NCI-H1105 (cell line): ENCODE measurements at places on chromosomes 4 and X.
A peak's percentile ranks its signal among the peaks of the same experiment; 100 is the strongest.

- DNase-seq = no peak
Observed at GRCh38 chr4:177473991-177474390, 31.8 kb upstream of the AGA start.

- DNase-seq = no peak
Observed at GRCh38 chr4:8176547-8177399, 18.2 kb upstream of the ABLIM2 start.

- DNase-seq = no peak
Observed at GRCh38 chr4:71732066-71732465, 51.8 kb downstream of the GC start.

- no peak for DNase-seq
Observed at GRCh38 chr4:117549524-117549923, 464.1 kb upstream of the TRAM1L1 start.

- DNase-seq = no peak
Observed at GRCh38 chrX:6004529-6004928, 224.1 kb downstream of the NLGN4X start.

GRCh38 chrX:153333821-153334653 lies at the start of gene ZNF275:
ZNF275 (plus strand) TSS chrX:153334153; CDS start chrX:153336680, 2,527 bp downstream.
- DNase-seq = peak; percentile 88

- no peak for DNase-seq
Observed at GRCh38 chr4:116088771-116089170, 975.4 kb upstream of the NDST4 start.

- DNase-seq = peak; percentile 6
Observed at GRCh38 chr4:126799971-126800574, 832.7 kb upstream of the INTU start.

DNA sequence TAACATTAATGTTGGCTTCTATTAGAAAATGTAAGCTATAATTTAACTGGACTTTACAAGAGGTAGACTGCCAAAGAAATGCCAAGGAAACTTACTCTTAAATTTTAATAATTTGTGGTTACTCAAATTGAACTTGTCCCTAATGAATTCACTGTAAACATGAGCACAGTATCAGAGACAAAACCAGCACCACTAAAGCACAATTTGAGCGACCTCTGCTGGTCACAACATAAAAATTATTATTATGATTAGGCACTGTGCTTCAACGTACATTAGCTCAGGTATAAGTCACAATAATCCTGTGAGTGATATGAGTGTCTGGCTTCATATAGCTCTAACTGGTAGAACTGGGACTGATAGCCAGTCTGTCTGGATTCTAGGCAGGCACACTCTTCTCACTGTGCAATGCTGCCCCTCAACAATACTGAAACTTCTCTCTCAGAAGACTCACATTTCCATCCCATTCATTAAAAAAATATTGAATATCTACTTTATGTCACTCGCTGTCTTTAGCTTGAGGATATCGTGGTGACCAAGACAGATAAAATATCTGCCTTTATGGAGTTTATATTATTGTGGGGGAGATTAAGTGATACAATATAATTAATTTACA lies 8.0 kb downstream of the NUDT6 start:
- DNase-seq = no peak

DNA sequence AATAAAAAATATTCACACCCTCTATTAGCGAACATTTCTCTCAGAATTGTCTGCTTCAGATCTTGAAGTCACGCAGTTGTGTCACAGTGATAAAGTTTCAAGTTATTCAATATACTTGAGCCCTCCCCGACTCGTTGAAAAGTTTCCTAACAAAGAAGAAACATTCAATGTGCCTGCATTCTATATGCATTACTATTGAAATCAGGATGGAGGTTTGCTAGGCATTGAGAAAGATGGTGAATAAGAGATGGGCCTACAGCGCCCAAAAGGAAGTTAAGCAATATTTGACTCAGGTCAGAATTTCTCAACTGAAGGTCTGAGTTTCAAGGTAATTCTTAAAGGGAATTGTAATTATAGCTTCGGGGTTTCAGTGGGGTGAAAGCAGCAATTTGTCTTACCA lies 6.1 kb downstream of the TCEANC start:
- no peak for DNase-seq

DNA sequence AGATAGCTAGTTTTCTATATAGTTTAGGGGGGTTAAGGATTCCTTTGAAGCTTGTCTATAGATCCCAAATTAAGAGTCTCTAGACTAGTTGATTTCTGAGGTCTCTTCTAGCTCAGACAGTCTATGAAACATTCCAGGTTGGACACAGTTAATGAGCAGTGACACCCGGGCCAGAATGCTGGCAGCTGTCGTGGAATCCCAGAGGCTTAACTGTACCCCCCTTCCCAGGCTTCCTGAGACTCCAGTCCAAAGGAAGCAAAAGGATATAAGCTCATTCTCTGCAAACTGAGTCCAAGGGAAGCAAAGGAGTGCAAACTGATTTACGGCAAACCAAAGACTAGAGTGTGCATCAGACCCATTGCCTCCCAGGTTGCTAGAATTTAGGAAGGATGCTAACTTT lies 62.9 kb downstream of the DCX start:
- DNase-seq = no peak

DNA sequence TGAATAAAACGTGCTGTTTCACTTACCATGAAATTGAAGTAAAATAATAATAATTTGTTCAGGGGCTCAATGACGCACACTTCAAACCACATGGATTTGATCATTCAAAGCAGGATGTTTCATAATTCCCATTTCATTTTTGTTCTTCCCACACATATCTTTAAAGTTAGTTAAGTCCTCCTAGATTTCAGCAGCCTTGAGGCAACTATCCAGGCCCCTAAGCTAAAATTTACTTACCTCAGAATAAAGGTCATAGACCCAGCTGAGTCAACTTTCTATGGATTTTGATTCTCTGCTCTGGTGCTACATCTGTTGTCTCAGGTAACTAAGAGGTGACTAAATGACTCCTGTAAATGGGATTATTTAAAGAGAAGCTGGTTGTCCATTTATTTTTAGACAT lies 25.0 kb downstream of the GPR174 start:
- DNase-seq = no peak

- DNase-seq = no peak
Observed at GRCh38 chr4:79296768-79297428, 29.0 kb downstream of the NAA11 start.

- DNase-seq = no peak
Observed at GRCh38 chrX:45024501-45024900, 151.5 kb downstream of the KDM6A start.

GRCh38 chr4:55326629-55327028 lies 19.4 kb upstream of the SRD5A3 start:
- no peak for DNase-seq

- no peak for DNase-seq
Observed at GRCh38 chr4:181376058-181376457, 867.1 kb upstream of the TENM3 start.

GRCh38 chrX:118560489-118560888 lies 64.9 kb downstream of the DOCK11 start:
- DNase-seq = no peak

- DNase-seq = no peak
Observed at GRCh38 chr4:94221916-94222315, 14.3 kb downstream of the SMARCAD1 start.

DNA sequence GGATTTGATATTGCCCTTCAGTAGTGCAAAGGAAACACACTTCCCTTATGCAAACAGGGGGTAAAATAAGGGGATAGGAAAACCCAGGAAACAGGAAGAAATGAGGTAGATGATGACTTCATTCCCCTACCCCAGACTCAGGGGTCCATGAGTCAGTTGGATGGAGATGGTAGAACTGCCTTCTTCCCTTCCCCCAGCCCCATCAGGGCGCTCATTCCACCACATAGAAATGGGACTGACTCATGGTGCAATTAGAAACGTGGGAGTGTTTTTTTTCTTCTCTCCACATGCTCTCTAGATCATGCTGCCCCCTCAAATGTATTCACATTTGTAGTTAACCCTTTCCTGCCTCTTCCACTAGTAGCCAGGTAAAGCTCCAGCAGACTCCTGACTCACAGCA lies 23.1 kb upstream of the ARMCX2 start:
- no peak for DNase-seq

DNA sequence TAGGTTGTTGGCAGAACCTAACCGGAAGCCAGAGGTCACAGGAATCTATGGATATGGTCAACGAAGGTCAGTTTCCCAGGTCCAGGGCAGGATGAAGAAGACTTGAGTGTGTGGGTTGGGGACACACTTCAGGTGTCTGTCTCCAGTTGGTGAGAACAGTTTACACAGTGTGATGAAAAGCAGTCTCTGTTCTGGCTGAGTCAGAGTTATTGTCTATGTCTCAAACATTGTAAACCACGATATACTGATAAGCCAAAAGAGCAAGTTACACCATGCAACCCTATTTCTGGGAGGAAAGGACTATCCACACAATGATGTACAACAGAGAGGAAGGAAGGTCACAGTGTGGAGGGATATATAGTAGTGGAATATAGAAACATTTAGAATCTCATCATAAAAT lies 187.1 kb upstream of the C1QTNF7 start:
- no peak for DNase-seq

- DNase-seq = no peak
Observed at GRCh38 chrX:153327561-153327960, 6.0 kb upstream of the PNMA6F start.
